Stimulated activated CD8-positive, alpha-beta memory T cell treated with anti-CD3 and anti-CD28 coated beads, Interleukin-7, amount 100 ng/mL, for 24 hours (primary cell): ENCODE measurements at places on chromosomes 12 and 14.

GRCh38 chr12:34205401-34205800, 183.1 kb downstream of the ALG10 start:
- DNase-seq = no peak

- DNase-seq = no peak
Observed at GRCh38 chr14:54047645-54048308, 91.2 kb upstream of the BMP4 start.

DNA sequence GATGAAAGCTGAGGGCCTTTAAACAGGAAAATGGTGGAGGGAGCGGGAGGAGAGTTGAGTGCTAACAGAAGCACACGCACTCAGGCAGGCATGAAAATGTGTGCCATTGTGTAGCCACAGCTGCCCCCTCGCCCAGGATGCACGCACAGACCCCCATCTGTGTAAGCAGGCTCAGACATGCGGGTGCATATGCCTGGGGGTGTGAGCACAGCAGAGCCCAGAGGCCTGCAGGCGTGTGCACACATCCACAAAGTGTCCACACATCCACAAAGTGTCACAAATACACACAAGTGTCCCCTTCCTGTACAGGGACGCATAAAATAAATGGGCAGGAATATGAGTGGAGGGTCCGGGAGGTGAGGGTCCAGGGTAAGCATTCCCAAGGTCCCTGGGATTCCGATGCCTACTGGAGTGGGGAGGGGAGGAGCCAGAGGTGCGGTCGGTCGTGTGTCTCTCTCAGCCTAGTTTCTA, 805 bp upstream of the KRT7 start:
- DNase-seq = no peak

GRCh38 chr14:73784181-73784987, 67.2 kb upstream of the PTGR2 start:
- DNase-seq = no peak

DNA sequence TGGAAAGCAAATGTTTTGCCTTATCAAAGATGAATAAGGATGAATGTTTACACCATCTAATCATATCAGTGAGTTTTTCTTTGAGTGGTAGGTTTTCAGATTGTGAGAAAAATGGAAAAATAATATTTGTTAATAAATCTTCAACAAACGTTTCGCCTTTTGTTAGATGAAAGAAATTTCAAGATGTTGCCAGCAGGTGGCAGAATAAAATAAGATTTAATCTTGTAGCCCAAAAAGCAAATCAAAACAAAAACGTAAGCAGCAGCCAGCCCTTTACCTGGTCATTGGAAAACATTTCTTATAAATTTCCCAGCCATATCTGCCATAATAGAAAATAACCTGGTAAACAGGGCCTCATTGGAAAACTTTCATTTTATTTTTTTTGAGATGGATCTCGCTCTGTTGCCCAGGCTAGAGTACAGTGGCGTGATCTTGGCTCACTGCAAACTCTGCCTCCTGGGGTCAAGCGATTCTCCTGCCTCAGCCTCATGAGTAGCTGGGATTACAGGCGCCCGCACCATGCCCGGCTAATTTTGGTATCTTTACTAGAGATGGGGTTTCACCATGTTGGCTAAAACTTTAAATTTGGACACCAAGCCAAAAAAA, 15.4 kb upstream of the TMEM120B start:
- no peak for DNase-seq
